Myocyte (in vitro differentiated cells): ENCODE measurements at places on chromosomes 1 and 21.
A peak's percentile ranks its signal among the peaks of the same experiment; 100 is the strongest.

GRCh38 chr1:13697738-13698137 is 2.2 kb upstream of the PRDM2 start:
- DNase-seq = no peak

- no peak for DNase-seq
Measured at GRCh38 chr1:65994223-65994622, 201.5 kb downstream of the PDE4B start.

DNA sequence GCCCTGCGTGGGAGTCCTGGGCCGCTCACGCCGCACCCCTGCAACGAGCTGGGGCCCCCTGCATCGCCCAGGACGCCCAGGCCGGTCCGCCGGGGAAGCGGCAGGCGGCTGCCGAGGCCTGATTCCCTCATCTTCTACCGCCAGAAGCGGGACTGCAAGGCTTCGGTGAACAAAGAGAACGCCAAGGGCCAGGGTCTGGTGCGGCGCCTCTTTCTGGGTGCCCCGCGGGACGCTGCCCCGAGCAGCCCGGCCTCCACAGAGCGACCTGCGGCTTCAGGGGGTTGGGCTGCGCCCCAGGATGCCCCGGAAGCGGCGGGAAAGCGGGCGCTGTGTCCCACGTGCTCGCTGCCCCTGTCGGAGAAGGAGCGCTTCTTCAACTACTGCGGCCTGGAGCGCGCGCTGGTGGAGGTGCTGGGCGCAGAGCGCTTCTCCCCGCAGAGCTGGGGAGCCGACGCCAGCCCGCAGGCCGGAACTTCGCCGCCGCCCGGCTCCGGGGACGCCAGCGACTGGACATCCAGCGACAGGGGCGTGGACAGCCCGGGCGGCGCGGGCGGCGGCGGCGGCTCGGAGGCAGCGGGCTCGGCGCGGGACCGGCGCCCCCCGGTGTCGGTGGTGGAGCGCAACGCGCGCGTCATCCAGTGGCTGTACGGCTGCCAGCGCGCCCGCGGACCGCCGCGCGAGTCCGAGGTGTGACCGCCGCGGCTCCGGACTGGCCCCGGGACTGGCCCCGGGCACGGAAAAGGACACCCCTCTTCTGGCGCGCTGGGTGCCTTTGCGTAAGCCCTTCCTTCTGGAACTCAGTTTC is 2.7 kb downstream of the FAM110D start:
- DNase-seq = peak; percentile 51

- no peak for DNase-seq
Measured at GRCh38 chr21:10616535-10616934, 95.2 kb downstream of the TPTE start.

DNA sequence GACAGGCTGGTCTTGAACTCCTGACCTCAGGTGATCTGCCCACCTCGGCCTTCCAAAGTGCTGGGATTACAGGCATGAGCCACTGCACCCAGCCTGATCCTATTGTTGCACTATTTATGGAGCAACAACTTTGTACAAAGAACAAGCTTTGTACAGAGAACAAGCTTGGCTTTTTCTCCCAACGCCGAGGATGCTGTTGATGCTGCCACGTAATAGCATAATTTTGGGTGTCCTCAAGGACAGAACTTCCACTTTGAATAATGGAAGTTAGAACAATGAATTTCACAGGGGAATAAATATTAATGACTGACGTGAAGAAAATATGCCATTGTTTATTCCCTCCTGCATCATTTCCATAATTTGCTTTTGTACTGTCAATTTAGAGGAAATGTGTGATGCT is 12.8 kb upstream of the RBP7 start:
- no peak for DNase-seq

GRCh38 chr1:125064481-125064880 is 3879.7 kb downstream of the SRGAP2C start:
- no peak for DNase-seq

- DNase-seq = no peak
Measured at GRCh38 chr1:109954041-109954512, 30.5 kb upstream of the AHCYL1 start.

- DNase-seq = no peak
Measured at GRCh38 chr1:89735479-89735878, 85.4 kb upstream of the LRRC8D start.

GRCh38 chr1:231695439-231696255 is 69.1 kb downstream of the DISC1 start:
- peak; percentile 54 for DNase-seq

- no peak for DNase-seq
Measured at GRCh38 chr1:110728388-110729001, 53.8 kb upstream of the KCNA3 start.

GRCh38 chr1:154420961-154421924 is 16.1 kb downstream of the IL6R start:
- DNase-seq = no peak

GRCh38 chr1:71850936-71851335 is 431.4 kb downstream of the NEGR1 start:
- DNase-seq = peak; percentile 6

GRCh38 chr1:175208773-175209492 is 16.4 kb upstream of the KIAA0040 start:
- peak; percentile 19 for DNase-seq

- no peak for DNase-seq
Measured at GRCh38 chr1:161017756-161018630, 3.0 kb downstream of the F11R start.

DNA sequence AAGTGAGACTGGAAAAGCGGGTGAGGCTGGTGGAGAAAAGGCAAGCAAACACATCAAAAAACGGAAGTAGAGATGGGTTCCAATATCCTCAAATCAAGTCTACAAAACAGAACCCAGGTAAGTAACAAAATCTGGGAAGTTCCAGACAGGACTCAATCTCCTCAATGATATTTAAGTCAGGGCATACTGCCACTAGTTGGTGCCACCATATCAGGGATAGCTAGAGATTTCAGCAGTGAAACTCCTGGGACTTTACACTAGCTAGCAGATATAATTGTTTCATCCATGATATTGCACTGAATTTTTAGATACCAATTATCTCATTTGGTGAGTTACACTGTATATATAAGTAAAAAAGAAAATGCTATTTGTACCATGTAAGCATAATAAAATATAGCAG is 52.0 kb downstream of the EYA3 start:
- peak; percentile 8 for DNase-seq

GRCh38 chr1:240462766-240463395 is 149.1 kb downstream of the GREM2 start:
- DNase-seq = no peak

DNA sequence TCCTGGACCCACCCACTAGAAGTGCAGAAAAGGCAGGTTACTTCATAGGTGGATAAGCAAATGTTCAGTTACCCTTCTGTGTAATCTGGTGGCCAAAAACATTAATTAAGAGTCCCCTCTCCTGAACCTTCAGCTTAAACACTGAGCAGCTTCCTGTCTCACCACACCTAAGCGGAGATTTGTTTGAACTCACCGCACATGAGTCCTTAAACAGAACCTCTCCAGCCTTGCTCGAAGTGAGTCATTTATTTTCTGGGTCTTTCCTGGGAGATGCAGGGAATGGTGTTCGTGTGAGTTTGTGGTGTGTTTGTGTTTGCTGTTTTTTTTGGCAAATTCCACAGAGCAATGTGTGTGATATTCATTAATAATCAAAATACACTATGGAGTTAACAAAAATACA is 7.6 kb upstream of the FNBP1L start:
- DNase-seq = no peak

DNA sequence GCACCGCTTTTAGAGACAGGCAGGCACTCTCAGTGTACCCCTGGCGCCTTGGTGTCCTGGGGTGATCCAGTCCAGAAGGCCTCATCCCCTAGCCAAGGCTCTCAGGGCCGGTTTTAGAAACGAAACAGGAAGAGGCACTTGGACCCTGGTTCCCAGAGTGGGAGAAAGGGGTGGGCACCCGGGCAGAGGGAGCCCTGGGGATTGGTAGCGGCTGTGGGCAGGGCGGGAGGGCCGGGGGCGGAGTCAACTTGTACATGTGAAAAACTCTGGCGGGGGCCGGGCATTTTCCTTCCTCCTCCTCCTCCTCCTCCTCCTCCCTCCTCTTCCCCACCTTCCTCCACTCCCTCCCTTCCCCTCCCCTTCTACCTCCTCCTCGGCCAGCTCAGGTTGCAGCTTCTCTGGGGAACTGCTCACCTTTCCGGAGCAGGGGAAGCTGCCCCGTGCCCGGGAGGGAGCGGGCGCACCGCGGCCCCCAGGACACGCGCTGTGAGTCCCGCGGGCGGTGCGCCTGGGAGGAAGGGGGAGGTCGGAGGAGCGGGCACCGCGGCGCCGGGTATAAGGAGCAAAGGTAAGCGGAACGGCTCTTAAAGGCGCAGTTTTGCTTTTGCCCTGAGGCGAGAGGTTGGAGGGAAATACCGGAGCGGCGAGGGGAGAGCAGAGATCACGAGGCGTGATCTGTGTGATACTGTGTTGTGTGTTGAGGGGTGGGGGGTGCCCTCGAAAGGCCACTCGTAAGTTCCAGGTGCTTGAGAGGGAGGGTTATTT is at the start of gene CDK18:
Gene CDK18, plus strand, starts transcription at position 359 of the 765 bp plus-strand sequence. CDS start 18,499 bp downstream, outside the sequence.
- DNase-seq = peak; percentile 67

- DNase-seq = no peak
Measured at GRCh38 chr1:100335436-100335835, 16.9 kb upstream of the CDC14A start.

- no peak for DNase-seq
Measured at GRCh38 chr1:203128431-203128715, 847 bp downstream of the ADORA1 start.

- DNase-seq = no peak
Measured at GRCh38 chr1:17156108-17156507, 36.9 kb upstream of the PADI2 start.

GRCh38 chr1:185570962-185571361 is 163.2 kb upstream of the HMCN1 start:
- no peak for DNase-seq

GRCh38 chr1:8198522-8198921 is 119.4 kb upstream of the SLC45A1 start:
- no peak for DNase-seq

DNA sequence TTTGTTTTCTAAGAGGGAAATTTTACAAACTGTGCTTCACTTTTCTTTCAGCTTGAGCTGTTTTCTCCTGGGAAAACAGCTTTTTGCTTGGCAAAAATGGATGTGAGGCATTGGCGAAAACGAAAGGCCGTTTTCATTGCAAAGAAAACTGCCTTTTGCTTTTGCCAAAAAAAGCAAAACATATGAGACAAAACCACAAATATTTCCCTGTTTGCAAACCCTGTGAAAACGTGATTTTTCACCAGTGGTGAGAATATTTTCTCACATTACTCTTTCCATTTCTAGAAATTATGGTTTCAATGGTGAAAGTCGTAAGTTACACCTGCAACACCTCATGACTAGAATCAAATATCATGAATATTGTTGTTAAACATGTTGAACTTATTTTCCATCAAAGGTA is 74.0 kb upstream of the ZBTB18 start:
- DNase-seq = peak; percentile 43

GRCh38 chr1:115865704-115866380 is 24.9 kb upstream of the NHLH2 start:
- DNase-seq = peak; percentile 61

DNA sequence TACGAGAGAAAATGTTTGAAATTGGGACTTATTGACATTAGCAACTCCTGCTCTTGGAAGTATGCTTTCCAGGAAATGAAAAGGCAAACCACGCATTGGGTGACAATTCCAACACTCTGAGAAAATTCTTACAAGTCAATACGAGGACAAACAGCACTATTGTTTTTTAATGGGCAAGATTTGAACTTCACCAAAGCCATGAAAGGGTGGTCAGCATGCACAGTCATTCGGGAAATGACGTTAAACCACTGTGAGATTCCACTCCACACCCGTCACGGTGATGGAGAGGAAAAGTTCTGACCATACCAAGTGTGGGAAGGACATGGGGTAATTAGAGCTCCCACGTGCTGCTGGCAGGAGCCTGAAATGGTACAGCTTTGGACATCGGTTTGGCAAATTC is 12.2 kb upstream of the PRXL2B start:
- no peak for DNase-seq

- no peak for DNase-seq
Measured at GRCh38 chr1:30721341-30721793, 2.0 kb downstream of the MATN1 start.

DNA sequence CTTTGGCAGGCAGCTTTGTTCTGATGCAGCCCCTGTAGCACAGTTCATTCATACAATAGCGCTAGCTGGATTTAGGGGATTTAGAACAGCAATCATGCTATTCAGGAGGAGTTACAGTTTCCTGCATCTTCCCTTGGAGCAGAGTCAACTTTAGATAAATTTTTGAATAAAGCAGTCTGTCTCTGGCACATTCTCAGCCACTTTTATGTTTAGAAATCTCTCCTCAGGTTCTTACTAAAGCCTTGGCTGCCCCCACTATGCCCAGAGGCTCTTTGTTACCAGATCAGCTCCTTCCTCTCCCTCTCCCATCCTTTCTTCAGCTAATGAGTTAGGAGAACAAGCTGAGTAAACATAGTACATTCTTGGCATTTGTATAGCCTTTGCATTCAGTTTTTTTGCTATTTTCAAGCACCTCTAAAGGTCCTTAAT is 17.0 kb upstream of the PIGC start:
- no peak for DNase-seq

DNA sequence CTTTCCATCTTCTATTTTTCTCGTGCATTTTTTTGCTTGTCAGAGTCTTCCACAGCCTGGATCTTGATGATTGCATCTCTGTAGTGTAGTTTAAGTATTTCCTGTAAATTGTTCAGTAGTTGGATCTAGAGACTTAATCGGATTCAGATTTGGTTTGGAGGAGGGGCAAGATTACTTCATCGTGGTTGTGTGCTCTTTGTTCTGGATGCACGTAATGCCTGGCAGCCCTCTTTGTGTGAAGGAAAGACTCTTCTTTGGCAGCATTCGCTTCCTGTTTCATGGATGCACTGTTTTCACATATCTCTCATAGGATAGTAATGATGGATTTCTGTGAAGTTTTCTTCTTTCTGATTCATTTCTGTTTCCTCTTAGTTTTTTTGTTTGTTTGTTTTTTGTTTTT is 14.2 kb downstream of the SEMA4A start:
- DNase-seq = no peak

- DNase-seq = no peak
Measured at GRCh38 chr1:209802780-209803152, 3.2 kb downstream of the IRF6 start.

DNA sequence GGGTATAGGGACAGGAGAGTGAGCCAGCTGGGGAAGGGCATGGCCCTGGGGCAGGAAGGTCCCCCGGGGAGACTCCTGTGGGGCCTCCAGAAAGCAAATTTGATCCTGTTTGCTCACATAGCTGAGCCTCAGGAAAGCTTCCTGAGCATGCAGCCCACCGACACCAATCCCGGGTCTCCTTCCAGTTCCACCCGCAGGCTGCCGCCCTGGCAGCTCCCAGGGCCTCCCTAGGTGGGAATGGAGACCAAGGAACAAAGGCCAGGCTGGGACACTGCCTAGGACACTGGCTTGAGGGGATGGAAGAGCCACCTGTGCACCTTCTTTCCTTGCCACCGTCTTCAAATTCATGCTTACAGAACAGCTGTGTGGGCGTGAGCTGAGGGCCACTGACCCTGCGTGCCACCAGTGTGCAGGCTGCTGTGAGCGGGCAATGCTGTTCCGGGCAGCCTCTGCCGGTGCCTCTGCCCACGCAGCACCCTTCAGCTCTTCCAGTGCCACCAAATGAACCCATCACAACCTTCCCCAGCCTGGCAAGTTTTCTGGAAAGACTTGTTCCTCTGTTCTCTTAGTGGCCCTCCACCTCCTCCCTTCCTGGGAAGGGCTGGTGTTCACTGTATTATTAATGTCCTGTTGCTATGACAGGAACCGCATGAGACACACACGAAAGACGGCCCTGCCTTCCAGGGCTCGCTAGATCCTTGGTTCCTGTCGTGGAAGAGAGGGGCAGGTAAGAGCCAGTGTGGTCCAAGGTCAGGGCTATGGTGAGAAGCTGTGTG is 53.6 kb downstream of the ACBD3 start:
- no peak for DNase-seq

GRCh38 chr1:55624766-55625165 is 409.6 kb upstream of the USP24 start:
- DNase-seq = no peak
